C1 segment of cervical spinal cord (tissue), 14 donors: ENCODE measurements at places on chromosomes 5 and 9.

- DNase-seq = no peak
Observed at GRCh38 chr5:59685793-59686192, 207.7 kb downstream of the PDE4D start.

DNA sequence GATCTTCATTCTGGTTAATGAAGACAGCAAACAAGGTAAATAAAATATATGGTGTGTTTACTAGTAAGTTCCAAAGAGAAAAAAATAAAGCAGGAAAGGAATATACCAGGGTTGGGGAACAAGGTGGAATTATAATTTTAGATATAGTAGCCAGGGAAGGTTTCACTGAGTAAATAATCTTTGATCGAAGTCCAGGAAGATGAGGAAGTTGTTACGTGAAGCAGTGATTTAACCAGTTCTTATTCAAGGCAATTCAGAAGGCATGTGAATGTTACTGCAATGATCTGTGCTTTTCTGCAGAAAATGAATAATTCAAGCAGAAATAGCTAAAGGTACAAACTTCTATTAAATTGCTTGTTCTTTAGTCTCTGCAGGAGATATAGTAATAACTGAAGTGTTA, 6.2 kb downstream of the SMIM32 start:
- DNase-seq = no peak

- no peak for DNase-seq
Observed at GRCh38 chr5:159971931-159972461, 36.9 kb upstream of the TTC1 start.

DNA sequence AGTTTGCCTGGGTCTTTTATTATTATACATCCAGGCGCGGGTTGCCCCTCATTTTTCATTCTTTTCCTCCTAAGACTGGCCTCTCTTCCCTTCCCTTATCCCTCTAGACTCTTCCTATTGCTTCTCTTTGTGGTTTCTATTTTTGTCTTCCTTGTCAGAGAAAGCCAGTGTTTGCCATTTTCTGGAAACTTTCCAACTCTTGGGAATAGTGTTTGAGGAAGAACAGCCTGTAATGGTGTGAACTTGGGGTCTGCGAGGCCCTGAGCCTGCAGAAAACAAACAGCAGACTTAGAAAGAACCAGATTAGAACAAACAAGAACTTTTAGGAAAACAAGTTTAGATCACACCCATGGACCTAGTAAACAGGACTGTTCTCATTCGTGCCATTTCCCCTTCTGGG, 15.5 kb downstream of the PRKACG start:
- no peak for DNase-seq

DNA sequence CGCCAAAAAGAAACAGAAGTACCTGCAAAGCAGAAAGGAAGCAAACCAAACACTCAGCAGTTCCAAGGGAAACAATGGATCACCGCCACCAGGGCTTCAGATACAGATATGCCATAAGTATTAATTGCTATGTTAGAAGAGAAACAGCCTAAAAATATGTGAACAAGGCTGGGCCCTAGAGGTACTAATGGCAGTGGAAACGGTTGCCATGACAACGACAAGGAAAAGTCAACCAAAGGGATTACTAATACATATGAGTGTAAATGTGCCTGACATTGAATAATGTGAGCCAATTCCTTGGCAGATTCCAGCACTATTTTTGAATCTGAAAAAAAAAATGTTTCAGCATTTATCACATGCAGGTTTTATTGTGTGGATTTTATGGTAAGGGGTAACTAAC, 75.0 kb downstream of the CAVIN4 start:
- DNase-seq = no peak

DNA sequence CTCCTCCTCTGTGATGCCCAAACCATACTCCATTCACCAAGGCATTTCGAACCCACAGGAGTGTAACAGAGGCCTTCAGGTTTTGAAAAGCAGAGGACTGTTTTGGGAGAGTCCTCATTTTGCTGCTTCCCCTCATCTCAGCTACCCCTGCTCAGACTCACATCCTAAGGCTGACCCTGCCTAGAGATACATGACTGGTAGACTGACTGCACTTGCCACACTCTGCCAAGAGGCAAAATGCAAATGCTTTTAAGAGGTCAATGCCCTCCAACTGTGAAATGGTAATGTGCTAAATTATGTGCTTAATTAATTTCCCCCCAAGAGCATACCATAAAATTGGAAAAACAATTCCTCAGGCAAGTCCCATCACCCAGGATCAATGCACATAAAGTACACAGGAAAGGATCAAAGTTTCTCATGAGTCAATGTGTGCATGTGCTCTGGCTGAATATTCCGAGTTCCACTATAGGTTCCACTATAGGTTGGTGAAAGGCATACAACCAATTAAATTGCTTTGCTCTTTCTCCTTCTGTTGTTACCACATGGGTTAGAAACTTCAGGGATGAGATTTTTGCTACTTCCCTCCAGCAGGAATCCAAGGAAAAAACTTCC, 87.0 kb downstream of the RGS7BP start:
- no peak for DNase-seq
